ENCODE measurements at places on chromosomes 1 and 21.
A peak's percentile ranks its signal among the peaks of the same experiment; 100 is the strongest.

DNA sequence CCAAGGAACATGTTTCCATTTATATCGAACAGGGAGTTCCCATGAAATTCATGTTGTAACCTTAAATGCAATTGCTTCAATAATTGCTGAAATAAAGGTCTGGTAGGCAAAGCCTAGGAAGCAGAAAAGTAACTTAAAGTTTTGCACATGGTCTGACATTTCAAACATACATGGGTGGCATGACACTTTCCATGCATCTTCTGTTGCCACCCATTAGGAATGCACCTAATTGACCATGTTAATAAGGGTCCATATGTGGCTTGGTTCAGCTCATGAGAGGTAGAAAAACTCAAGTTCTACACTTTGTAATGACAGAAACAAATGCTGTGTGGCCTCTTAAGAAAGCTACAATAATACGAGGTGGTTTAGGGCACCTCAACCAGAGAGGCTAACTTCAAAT is 72.0 kb upstream of the GORAB start:
- DNase-seq = no peak

DNA sequence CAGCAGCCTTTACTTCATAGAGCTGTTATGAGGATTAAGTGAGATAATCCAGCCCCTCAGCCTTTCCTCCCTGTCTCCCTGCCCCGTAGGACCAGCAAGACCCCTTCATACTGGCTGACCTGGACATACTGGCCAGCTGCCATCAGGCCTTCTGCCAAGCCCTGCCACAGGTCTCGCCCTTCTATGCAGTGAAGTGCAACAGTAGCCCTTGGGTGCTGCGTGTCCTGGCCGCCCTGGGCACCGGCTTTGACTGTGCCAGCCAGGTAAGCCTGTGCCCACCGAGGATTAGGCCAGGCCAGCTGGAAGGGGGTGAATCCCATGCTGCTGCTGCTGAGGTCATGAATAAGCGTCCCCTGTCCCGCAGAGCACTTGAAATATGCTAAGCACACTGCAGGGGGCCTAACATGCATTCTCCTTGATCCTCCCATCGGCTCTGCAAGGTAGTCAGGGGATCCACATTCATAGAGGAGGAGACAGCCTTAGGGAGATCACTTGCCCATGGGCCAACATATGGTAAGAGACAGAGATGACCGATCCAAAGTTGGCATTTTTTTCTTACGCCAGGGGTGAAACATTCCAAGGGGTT is 73.3 kb upstream of the TINAGL1 start:
- no peak for DNase-seq

DNA sequence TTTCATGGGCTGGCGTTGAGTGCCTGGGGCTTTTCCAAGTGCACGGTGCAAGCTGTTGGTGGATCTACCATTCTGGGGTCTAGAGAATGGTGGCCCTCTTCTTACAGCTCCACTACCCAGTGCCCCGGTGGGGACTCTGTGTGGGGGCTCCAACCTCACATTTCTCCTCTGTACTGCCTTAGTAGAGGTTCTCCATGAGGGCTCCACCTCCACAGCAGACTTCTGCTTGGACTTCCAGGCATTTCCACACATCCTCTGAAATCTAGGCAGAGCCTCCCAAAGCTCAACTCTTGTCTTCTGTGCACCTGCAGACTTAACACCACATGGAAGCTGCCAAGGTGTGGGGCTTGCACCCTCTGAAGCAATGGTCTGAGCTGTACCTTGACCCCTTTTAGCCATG is 82.1 kb downstream of the CCDC18 start:
- peak; percentile 15 for DNase-seq

GRCh38 chr1:192167911-192168700 is 9.8 kb downstream of the RGS18 start:
- no peak for DNase-seq

DNA sequence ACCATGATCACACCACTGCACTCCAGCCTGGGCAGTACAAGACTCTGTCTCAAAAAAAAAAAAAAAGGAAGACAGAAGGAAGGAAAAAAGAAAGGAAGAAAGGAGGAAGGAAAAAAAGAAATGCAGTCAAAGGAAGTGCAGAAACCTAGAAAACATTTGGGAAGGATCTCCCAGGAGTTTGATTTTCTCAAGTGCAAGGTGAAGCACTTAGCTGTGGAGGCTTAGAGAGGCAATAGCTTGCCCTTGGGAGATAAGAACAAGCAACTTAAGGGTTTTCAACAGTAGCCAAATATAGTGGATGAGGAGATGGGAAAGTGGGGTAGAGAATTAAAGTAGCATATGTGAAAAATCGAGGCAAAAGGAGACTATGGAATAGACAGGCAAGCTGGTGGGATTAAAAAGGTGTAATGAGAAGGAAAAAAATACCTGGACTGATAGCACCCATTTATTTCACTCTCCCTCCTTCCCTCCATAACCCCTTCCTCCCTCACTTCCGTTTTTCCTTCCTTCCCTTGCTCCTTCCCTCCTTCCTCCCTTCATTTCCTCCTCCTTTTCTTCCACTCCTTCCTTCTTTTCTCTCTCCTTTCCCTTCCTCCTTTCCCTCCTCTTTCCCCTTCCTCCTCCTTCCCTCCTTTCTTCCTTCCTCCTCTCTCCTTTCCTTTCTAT is 6.8 kb upstream of the FAM89A start:
- peak; percentile 65 for DNase-seq

GRCh38 chr1:216178281-216178680 is 245.0 kb downstream of the USH2A start:
- no peak for DNase-seq

DNA sequence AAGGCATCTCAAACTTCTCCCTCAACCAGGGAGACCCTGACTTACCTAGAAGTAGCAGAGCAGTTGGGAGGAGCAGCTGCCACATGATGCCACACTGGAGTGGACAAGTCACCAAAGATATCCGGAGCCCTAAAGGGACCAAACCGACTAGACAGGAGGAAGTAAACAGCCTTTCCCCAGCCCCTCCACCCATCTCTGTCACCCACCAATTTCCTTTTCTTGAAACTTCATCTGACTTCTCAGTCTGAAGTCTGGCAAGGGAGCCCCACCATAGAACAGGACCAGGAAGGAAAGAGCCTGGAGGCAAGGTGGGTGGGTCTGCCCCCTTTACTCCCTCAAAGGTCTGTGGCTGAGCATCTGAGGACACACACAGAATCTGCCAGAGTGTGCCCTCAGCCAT is at the start of gene FCGR3A:
FCGR3A (minus strand) TSS at position 167 of the 400 bp plus-strand sequence; CDS start at position 85, 82 bp downstream.
- DNase-seq = no peak

DNA sequence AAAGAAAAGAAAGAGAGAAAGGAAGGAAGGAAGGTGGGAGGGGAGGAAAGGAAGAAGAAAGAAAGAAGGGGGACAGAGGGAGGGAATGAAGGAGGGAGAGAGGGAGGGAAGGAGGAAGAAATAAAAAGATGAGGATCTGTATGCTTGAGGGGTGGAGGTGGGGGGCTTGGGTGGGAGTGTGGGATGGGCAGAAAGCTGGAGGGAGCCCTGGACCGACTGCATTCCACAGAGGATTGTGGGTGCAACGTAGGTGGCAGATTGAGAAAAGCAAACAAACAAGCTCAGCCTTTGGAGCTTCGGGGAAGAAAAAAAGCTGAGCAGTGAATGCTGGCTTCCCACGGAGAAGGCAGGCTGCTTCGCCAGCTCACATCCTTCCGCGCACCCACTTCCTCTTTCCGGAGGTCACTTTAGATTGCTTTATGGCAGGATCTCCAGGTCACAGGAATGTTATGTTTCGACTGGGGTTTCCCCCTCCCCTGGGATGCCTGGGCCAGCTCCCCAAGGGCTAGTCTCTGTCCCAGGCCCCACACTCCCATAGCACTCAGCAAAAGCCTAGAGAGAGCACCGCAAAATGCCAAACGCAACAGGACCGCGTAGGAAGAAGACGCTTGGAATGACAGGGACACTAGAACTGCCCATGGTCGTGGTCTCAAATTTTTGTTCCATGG is 20.7 kb upstream of the LGALS8 start:
- peak; percentile 14 for DNase-seq

GRCh38 chr1:215718575-215719287 is 151.6 kb downstream of the KCTD3 start:
- no peak for DNase-seq

DNA sequence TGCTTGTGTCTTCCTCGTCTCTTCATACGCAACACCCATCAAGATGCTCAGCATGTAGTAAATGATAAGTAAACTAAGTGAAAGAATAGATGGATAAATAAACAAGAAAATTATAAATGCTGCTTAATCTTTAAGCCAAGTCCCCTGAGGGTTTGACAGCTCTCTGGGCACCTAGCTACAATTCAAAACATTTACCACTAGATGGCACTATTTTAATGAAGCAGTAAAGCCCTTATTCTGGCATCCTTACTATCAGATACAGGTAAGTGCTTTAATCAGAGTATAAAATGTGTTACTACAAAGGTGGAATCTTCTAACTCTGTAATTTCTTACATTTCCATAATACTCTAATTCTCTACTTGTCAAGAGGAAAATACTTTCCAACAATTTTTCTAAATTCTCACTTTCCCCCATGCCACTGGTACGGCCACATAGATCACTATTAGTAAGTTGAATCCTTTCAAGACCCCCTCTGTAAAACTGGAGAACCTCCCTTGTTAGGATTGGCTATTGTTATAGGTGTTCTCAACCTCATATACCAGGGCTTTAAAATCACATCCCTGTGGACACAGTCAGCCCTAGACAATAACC is 137.8 kb downstream of the BARHL2 start:
- peak; percentile 18 for DNase-seq

DNA sequence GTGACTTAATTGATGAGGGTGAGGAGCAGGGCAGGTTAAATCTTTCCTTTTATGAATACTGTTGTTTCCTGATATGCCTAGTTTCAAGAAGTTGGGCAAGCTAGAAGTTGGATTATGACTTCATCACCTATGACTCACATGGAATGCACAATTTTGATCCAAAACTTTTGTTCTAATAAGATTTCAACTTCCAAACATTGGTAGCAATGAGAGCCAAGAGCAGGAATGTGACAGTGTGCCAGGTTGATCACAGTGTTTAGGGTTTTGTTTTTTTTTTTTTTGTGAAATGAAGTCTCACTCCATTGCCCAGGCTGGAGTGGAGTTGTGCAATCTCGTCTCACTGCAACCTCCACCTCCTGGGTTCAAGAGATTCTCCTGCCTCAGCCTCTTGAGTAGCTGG is 349.4 kb downstream of the DUSP10 start:
- DNase-seq = no peak

- DNase-seq = no peak
These were observed 37.4 kb downstream of the BTBD8 start for GRCh38 chr1:92117526-92117925.

GRCh38 chr1:182768963-182769362 is 20.6 kb upstream of the NPL start:
- no peak for DNase-seq

- DNase-seq = no peak
These were observed 452.6 kb upstream of the NR5A2 start for GRCh38 chr1:199574950-199575349.

DNA sequence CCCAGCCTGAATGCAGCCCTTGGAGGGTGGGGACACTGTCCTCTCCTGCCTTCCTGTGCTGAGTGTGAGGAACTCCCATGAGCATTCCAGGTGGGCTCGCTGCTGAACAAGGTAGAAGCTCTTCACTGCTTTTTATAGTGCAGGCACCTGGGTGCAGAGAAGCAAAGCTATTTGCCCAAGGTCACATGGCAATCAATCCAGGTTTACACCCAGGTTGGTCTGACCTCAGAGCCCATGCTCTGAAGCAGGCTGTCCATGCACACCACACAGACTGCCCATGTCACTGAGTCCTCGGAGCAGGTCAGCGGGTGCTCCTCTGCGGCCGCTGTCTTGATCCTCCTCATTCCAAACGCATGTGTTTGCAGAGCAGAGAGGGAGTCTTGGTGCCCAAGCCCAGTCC is 323.4 kb upstream of the VAMP3 start:
- DNase-seq = no peak

GRCh38 chr21:23488245-23488644 is 2119.0 kb downstream of the MRPL39 start:
- no peak for DNase-seq

GRCh38 chr1:179151908-179152682 is 70.2 kb downstream of the TOR3A start:
- no peak for DNase-seq

DNA sequence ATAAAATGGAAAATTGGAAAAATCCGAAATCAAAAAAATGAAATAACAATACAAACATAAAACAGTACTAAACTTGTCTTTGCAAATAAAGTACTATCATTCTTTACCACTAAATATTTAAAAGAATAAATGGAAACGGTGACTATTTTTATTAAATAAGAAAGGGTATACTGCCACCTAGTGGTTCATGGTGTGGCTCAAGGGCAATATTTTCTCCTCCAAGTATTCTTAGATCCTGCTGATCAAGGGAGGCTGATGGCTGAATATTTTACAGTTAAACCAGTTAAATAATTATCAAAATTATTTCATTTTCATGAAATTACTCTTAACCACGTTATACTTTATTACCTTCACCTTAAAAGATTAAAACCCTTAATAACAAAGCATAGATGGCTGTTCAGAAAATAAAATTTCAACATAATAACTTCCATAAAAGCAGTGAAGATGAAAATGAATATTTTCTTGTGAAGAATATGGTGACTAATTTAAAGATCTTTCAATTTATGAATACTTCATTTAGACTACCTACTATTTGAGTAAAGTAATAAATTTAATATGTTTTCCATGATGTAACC is 1793.9 kb downstream of the NCAM2 start:
- DNase-seq = peak; percentile 65

DNA sequence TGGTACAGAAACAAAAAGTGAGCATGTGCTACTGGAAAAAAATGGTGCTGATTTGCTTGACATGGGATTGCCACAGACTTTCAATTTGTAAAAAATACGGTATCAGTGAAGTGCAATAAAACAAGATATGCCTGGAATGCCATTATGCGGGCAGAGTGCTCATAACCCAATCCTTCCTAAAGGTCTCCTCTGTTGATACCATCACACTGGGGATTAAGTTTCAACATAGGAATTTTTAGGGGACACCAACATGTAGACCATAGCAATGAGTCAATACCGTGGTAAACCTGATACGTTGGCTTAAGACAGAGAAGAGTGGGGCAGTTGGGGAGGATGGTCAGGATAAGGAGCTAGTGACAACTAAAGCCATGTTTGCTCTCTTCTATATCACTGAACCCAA is 20.5 kb downstream of the MX1 start:
- DNase-seq = no peak

GRCh38 chr1:204041232-204041767 is 31.6 kb upstream of the SOX13 start:
- DNase-seq = no peak

DNA sequence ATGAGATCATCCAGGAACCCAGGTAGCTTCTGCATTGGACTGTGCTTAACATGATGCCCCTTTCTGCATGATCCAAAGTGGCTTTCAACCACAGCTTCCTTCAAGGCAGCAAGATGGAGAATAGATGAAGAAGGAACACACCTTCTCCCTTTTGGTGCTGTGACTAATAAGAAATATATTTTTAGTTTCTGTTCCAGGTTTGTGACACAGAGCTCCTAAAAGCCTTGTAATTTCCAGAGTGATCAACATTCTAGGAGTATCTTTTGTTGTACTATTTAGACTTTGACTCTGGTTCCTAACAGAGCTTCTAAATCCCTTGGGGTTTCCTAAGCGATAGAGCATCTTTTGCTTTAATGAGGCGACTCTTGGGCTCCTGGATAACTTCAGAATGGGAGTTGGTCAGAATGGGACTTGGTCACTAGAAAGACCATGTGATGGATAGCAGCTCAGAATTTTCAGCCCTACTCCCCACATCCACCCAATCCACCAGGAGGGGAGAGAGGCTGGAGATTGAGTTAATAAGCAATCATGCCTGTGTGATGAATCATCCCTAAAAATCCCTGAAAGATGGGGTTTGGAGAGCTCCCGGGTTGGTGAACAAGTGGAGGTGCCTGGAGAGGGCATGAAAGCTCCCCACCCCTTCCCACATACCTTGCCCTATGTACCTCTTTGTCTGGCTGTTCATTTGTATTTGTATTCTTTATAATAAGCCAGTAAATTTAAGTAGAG is 134.8 kb downstream of the FGGY start:
- DNase-seq = no peak
